ENCODE measurements at places on chromosomes 12 and 14.

DNA sequence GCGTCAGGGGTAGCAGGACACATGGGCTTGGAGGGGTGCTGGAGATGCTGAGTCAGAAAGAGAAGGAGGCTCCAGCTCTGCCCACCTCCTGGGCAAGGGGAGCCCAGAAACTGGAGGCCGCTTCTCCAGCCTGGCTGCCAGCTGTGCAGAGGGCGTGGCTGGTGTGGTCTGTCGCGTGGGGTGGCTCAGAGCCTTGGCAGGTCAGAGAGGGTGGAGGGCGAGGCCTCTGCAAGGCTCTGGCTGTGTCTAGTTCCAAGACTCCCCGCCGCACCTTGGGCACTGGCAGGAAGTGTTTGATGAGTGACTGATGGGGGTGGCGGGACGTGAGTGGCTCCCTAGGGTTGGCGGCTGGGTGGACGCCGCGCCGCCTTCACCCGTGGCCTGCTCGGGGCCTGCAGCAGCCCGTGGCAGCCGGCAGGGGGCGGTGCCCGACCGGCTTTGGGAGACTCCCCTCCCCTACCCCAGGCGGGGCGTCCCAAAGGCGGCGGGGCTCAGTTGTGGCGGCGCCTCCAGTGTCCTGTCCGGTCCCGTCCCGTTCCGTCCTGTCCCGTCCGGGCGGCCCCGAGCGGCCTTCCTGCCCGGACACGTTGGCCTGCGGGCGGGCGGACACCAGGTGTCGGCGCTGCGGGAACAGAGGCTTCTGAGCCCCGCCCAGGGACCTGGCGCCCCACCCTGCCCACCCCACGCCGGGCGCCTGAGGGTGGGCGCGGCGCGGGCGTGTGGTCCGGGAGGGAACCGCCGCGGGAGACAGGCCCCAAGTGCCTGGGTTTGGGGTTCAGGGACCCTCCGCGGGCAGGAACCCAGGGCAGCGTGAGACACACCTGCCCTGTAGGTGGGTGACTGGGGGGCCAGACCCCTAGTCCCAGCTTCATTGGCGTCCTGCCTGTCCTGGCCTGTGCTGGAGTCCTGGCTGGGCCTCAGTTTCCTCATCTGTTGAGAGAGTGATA, 39.7 kb downstream of the KRT80 start:
- DNase-seq: no peak

DNA sequence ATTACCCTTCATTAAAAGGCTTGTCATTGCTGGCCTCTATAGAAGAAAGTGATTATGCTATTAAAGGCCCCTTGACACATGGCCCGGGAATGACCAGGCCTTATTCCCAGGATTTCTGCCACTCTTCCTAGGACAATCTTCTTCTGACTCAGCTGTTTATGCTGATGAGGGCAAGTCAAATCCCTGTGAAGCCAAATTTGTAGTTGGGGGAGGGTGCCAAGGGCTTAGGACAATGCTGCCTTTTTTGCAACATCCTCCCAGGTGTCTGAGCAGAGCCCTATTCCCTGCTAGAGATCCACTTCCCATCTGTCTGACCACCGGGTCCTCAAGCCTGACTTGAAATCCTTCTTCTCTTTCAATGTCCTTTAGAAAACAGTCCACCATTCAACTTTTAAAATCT, 230.7 kb upstream of the SRRM4 start:
- DNase-seq: no peak

GRCh38 chr12:20646239-20646827, 48.8 kb upstream of the SLCO1C1 start:
- peak; percentile 57 for DNase-seq

DNA sequence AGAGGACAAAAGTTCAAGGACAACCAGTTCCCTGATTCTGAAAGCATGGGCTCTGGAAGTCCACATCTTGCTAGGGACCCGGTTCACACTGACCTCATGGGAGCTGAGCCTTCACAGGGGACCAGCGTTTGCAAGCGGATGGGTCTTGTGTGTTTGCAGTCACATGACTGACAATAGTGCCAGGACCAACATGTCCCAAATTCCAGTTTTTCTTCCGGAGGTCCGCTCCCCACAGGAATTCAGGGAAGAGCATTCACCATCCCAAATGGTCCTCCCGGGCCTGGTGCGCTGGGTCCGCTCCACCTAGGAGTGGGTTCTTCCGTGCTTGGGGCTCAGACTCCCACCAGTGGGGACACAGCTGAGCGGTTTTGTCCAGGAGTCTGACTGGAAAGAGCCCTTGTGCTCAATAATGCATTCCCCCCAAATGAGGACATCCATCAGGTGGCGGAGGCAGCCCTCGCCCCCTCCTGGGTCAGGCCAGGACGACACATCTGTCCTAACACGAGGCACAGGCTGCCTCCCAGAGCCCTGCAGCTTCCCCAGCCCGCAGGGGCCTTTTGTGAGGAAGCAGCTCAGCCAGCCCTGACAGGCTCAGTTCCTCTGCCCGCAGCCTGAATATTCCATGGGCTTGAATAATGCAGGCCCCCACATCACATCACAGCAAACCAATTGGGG, 91.8 kb upstream of the BCL11B start:
- DNase-seq: no peak

DNA sequence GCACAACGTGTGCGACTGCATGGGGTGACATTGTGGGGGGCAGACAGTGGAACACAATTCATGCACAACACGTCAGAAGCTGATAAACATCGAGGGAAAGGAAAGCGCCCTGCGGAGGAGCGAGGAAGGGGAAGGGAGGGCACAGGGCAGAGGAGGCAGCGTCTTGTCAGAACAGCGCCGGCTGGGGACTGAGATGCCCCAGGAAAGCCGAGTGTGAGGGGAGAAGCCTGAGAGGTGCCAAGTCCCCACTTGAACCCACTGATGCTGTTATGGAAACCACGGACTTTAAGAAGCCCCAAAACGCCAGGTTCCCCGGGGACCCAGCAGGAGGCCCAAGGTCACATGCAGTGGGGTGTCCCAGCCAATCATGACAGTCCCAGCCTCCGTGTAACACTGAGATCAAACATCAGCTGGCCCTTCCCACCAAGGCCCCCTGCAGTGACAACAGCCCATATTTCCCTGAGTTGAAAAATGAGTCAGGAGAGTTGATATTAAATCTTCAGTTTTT, 70.0 kb downstream of the GALNT9 start:
- DNase-seq: no peak

DNA sequence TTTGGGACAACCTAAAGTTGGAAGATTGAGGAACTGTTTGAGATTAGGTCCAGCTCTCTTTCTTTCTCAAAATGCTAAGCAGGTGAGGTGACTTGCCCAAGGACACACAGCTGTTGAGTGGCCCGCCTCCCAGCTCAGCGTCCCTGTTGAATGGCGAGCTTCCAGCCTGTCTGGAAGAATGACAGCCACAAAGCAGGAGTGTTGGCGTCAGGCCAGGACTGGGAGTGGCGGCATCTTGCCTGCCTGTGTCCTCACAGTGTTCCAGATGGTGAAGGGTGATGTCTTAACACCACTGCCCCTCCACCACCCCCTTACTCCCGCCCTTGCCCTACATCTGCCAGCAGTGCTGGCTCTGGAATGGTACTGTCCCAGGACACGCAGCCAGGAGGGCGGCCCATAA, 4.4 kb upstream of the CEBPE start:
- DNase-seq: no peak

DNA sequence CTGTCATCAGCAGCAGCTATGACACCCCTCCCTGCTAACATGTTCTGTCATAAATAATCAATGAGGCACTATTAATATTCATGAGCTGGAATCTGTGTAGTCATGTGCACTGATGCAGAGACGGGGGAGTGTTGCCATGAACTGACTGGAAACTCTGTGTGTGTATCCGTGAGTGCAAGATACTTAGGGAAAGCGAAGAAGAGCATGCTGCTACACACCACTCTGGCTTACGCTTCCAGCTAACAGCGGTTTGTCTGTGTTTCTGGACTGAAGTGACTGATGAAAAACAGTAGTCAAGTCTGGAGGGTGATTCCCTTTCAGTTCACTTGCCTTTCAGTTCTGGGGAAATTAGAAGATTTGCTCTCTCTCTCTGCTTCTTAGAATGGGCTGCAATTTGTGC, 249.4 kb downstream of the PDZRN4 start:
- DNase-seq: no peak

- DNase-seq: no peak
These were observed 24.2 kb downstream of the ATXN2 start for GRCh38 chr12:111574797-111575443.

DNA sequence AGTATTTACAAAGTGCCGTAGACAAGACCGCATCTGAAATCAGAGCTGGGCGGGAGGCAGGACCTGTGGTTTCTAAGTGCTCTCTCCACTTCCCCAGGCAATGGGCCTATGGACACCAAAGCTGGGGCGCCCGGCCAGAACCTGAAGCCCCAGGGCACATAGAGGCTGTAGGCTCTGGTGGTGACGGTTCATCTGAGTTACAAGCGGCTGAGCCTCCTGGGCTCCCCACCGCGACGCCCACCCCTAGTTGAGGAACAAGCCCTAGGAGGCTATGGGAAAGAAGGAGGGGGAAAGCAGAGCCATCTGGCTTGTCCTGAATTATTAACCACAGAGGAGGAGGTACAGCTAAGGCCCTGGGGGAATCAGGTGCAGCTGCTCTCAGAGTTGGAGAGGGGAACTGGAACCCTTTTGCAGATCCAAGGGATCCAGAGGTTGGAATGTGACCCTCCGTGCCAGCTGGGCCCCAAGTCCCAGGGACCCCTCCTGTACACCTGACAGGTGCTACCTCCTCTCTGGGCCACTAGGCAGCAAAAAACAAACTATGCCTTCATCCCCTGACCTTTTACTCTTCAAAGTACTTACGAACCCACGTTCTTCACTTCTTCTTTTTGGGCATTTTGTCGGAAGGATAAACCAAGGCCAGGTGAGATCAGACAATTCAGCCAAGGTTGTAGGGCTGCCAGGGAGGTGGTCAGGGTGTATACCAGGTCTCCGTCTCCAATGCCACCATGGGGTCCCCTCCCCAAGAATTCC, 77.2 kb downstream of the ARL6IP4 start:
- DNase-seq: no peak

GRCh38 chr14:91257328-91258010, 13.0 kb upstream of the GPR68 start:
- DNase-seq: no peak

GRCh38 chr14:33777681-33778080, 173.2 kb downstream of the EGLN3 start:
- DNase-seq: no peak

DNA sequence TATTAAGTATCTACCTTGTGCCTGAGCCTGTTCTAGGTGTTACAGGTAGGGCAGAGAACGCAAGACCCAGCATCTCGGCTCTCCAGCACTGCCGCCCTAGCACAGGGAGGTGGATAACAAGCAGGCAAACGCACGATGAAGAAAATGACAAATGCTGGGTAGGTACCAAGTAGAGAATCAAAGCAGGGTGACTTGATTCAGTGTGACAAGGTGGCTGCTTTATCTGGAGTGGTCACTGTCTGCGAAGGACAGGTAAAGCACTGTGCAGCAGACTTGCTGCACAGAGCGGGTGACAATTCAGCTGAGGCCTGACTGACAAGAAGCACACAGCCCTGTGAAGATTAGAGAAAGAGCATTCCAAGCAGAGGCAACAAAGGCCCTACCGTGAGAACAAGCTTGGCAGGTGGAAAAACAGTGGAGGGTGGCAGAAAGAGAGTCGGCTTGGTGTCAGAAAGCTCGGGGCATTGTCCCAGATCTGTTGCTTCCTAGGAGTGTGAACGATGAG, 12.9 kb downstream of the PRKCH start:
- DNase-seq: no peak

DNA sequence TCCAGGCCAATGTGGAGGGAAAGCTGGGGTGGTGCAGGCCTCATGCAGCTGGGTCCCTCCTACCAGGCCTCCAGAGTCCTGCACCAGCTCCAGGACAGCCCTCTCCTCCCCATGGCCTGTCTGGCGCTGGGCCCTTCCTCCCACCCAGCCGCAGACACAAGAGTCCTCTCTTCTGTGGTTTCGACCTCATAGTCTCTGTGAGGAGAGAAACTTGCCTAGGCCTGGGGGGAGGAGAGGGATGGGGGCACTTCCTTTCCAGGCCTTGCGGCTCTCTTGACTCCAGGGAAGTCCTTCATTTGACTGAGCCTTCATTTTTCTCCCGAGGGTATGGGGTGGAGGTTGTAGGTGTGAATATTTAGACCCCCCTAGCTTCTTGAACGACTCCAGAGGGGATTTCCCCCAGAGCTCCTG, 2.3 kb downstream of the MMP14 start:
- no peak for DNase-seq

GRCh38 chr14:89190765-89191513, 226.1 kb downstream of the FOXN3 start:
- no peak for DNase-seq

GRCh38 chr12:59941461-59941860, 345.6 kb downstream of the SLC16A7 start:
- no peak for DNase-seq

- DNase-seq: no peak
These were observed 977.5 kb upstream of the LRFN5 start for GRCh38 chr14:40629144-40629543.

- DNase-seq: peak; percentile 90
These were observed 40.9 kb downstream of the TSHR start for GRCh38 chr14:80996049-80996901.

- DNase-seq: no peak
These were observed 1.4 kb downstream of the CCDC177 start for GRCh38 chr14:69573205-69573830.

- no peak for DNase-seq
These were observed 33.8 kb upstream of the IRF2BPL start for GRCh38 chr14:77062261-77062660.

DNA sequence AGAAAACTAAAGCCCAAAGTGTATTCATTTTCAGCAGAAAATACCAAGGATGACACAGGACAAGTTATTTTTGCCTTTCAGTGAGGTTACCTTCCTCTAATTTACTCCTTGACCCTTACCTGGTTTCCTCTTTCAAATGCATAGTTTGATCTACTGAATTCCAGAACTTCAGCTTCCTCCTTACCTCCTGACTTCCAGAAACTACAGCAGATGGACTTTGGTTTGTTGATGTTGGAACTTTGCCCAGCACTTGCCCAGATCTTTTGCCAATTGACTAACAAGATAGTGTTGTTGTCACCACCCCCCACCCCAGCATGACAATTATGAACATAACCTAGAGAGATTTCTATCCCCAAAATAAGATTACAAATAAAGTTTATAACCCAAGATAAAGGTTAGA, 63.2 kb downstream of the NAV3 start:
- DNase-seq: peak; percentile 8

DNA sequence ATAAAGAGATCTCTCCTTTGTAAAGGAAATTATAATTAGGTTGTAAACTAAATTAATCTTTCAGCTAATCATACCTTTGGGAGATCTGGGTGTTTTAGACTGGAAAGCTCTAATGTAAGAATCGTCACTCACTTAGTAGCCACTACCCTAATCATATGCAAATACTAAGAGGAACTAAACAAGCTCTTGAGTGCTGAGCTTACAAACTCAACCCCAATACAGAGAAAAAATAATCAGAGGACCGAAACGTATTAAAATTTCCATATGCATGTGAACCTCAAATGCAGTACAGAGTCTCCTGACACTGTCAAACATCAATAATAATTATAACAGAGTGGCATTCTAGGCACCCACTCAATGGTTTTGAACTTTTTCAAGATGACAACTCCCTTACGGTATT, 235.3 kb upstream of the FOXN3 start:
- DNase-seq: no peak

DNA sequence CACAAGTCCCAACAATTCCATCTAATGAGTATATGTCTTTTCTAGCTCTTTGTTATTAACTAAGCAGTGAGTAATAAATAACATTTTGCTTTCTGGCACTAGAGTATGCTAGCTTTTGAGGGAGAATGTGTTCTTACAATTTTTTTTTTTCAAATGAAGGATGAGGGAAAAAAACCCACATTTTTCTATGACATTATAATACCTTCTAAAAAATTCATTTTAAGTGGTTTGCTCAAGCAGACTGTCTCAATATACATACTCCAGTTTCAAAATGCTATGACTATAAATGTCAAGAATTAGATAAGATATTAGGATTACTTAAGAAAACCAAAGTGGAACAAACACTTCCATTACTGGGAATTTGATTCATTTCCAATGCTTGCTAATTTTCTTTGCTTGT, 394.6 kb downstream of the C12orf75 start:
- no peak for DNase-seq

Data from stromal cell of bone marrow (primary cell).